ENCODE measurements at places on chromosomes 4 and X.
A peak's percentile ranks its signal among the peaks of the same experiment; 100 is the strongest.

DNA sequence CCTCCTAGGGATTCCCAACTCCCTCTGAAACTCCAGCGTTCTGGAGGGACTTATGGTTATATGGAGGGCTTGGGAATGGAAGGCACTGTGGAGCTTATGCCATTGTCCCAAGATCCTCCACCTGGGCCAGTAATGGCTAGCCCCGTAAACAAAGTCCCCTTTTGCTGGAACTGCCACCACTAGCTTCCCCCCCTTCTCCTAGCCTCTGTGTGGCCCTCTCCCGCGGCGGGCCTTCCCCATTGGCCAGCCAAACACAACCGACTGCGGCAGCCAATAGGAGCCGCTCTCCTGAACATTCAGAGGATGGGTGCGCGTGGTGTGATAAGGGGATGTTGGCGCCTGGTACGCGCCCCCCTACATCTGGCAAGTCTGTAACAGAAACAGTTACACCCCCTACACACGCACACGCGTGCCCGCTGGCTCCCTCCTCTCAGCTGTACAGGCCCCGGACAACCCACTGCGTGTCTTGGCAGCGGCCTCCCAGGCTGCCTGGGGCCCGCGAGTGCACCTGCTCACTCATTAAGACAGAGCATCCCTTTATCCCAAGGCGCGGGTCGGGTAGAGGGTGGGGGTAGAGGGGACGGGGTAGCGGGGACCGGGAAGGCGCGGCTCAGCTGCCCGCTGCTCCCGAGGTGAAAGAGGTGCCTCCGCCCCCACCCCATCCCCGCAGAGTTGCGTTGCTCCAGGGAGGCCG, 863 bp upstream of the RAB33A start:
- peak; percentile 90 for DNase-seq

- DNase-seq = no peak
These were observed 395.9 kb upstream of the EMCN start for GRCh38 chr4:100913685-100914084.

GRCh38 chrX:28889591-28890090, 302.4 kb downstream of the IL1RAPL1 start:
- DNase-seq = peak; percentile 94

DNA sequence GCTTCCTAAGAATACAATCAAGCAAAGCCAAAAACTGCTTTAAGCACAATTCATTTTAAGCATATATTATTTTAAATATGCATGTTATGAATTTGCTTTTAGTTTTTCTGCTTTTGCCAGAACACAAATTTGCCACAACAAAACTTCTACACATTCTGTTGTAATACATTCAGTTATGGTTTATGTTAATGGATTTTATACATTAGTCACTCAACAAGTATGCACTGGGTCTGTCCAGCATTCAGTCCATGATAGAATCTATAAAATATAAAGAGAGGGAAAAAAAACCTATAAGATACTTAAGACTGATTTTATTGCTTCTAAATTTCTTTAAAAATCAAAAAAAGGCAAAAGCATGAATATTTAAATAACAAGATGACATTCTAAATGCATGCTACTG, 22.2 kb downstream of the IQCM start:
- DNase-seq = no peak

DNA sequence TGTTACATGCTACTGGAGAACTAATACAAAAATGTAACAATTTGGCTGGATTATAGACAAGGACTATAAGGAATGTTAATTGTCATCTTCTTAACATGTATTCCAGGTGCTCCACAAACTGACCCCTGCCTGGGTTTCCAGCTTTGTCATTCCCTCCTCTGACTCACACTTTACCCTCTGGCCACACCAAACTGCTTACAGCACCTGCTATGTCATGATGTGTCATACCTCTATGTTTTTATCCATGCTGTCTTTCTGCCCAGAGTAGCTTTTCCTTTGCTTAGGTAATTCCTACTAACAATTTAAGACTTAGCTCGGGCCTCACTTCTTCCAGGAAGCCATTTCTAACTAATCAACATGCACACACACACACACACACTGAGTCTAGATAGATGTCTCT, 14.0 kb upstream of the SHROOM4 start:
- DNase-seq = no peak

DNA sequence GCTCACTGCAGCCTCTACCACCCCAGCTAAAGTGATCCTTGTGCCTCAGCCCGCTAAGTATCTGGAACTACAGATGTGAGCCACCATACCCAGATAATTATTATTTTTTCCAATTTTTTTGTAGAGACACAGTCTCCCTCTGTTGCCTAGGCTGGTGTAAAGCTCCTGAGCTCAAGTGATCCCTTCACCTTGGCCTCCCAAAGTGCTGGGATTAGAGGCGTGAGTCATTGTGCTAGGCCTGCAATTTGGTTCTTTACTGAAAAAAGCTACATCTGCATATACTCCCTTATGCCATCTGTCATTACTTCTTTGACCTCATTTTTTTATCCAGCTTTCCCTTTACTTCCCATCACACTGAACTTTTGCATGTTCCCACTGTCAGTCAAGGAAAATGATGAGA, 2012.4 kb upstream of the IGFBP7 start:
- peak; percentile 40 for DNase-seq

- no peak for DNase-seq
These were observed 3.9 kb upstream of the ELF4 start for GRCh38 chrX:130114141-130114588.

DNA sequence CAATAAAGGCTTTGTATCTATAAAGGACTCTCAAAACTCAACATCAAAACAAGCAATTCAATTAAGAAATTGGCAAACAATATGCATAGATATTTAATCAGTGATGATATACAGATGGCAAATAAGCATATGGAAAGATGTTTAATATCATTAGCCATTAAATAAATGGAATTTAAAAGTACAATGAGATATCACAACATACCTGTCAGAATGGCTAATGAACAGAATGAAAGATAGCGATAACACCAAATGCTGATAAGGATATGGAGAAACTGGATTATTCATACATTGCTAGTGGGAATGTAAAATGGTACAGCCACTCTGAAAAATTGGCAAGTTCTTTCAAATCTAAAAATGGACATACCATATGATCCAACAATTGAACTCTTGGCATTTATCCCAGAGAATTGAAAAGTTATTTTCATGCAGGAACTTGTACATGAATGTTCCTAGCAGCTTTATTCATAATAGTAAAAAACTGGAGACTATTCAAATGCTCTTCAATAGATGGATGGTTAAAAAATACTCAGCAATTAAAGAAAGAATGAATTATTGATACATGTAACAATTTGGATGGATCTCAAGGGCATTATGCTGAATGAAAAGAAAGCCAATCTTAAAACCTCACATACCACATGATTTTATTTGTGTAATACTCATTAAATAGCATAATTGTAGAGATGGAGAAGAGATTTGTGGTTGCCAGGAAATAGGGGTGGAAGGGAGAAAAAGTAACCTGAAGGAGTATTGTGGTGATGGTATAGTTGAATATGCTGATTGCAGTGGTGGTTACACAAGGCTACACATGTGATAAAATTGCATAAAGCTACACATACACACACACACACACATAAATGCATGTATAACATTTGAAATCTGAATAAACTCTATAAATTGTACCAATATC, 45.9 kb upstream of the ALG13 start:
- DNase-seq = peak; percentile 44

GRCh38 chr4:109985993-109986974, 73.6 kb downstream of the EGF start:
- no peak for DNase-seq

DNA sequence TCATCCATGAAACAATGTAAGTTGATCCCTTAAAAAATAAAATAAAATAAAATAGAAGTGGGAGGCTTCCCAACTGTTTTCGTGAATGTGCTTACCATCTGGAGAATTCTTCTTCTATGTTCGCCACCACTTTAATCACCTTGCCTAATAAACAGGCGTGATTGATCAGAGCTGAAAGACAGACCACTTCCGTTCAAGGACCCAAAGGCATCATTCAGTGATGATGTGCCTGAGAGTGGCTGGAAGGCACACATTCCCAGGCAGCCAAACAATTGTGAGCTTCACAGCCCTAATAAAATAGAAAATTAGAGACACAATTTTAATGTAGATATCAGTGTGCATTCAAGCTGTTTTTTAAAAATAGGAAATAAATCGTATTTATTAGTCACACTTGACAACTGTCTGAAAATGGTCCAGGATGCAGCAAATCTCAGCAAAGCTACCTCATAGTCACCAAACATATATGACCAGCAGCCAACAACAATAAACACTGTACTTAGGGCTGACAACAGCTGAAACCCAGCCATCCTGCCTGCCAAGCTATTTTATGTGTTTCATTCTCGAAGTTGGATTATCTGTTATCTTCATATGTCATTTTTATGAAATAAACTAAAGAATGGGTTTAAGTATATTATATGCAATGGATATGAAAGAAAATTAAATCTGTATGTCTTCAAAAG, 163.2 kb upstream of the FAM9B start:
- no peak for DNase-seq

GRCh38 chr4:146054676-146055075, 116.1 kb upstream of the ZNF827 start:
- DNase-seq = no peak

GRCh38 chrX:103699243-103699642, 11.5 kb upstream of the TMEM31 start:
- no peak for DNase-seq

- DNase-seq = no peak
These were observed 1.3 kb downstream of the USP9X start for GRCh38 chrX:41086627-41086932.

- DNase-seq = no peak
These were observed 13.3 kb upstream of the SYTL4 start for GRCh38 chrX:100745205-100745604.

- DNase-seq = no peak
These were observed 38.5 kb downstream of the RAB33B start for GRCh38 chr4:139492429-139492828.

DNA sequence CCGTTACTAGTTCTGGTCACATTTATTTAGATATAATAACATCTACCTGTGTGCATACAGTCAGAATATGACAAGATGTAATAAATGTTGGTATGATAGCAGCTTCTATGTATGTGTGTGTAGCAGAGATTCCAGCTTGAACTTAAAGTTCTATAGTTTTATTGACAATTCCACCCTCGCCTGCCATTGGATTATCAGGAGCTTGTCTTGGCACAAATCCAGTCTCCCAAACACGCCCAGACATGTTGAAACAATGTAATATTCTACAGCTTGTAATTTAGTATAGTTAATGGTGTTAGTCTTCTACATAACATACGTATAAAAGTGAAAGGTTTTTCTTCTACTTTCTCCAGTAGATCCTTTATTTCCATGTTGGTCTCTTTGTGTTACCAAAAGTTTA, 44.4 kb downstream of the BBS12 start:
- DNase-seq = peak; percentile 52

DNA sequence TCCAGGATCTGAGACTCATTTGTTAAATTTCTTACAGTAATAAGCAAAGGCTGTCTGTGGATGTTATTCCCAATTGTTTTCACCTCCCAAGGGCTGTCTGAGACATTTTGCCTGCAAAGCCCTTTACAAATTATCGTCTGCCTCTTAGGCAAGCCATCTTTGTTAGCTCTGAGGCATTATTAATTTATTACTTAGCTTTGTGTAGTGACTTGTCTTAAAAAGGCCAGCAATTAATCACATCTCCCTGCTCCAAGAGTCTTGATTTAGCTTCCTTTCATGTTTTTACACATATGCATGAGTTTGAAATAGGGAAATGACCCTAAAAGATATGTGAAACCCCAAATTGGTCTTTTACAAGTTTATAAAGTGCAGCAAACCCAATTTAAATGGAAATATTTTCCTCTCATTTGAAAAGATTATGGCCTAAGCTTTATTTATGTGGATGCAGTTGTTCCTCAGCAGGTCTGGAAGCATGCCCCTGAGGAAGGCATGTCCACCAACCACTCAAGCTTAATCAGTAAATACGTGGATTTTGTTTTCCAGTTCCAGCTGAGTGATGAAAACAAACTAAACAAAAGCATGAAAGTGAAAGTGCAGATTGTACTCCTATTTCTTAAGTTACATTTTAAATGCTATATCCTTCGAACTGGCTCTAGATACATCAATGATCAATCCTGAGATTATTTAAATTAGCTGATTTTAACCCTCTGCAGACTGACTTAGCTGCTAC, 173.6 kb upstream of the LNX1 start:
- no peak for DNase-seq

- DNase-seq = peak; percentile 55
These were observed 51.3 kb upstream of the EXOC1L start for GRCh38 chr4:55768291-55768690.

DNA sequence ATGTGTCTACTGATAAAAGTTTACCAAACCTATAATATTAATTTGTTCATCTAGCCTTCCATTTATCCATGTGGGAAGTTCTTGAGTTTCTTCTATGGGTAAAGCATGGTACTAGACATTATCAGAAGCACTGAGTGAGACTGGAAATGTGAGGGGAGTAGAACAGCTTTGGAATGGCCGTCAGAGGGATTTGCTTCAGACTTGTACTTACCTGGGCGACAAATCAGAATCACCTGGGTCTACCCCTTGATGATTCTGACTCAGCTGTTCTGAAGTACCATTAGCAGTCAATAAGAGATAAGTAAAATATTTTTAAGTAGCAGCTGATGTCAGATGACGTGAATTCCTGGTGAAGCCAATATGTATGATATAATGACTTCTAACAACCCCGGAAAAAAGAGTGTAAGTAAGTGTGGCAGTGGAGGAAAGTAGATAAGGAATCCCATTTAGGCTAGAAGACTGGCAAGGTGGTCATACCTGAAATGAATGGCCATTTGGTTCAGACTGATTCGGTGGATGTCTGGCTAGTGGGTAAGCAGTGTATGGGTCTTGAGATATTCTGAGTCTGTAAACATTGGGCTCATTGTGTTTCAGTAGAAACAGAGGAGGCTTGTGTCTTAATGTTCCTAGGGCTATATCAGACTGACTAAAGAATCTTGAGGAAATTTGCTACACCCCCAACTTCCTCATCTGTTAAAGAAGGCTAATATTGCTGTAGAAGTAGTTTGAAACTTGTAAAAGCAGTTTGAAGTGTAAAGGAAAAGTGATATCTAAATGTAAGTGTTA, 409.2 kb downstream of the NKX6-1 start:
- DNase-seq = no peak

DNA sequence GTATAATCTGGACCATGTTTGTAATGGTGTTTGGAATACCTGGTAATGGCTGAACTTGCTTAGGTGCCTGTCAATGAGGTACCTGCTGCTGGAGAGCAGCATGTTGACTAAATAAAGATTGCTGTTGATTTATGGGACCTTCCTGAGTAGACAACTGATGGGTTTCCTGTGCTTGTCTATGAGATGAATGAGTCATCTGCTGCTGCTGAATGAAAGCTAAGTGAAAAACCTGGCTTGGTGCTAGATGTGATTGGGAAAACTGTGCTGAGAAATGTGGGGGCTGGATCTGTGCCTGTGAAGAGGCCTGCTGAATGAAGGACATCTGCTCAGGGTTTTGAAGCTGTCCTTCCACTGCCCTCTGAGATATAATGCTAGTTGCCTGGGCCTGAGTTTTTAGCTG, 69.6 kb downstream of the WNK3 start:
- no peak for DNase-seq

- peak; percentile 80 for DNase-seq
These were observed 599.0 kb downstream of the RAB28 start for GRCh38 chr4:12884846-12885796.

Measured in HAP-1 (cell line).